ENCODE measurements at places on chromosomes 16 and 17.

- H3K27ac ChIP-seq, result no peak overlapping the region
- H3K36me3 ChIP-seq, result no peaks in the 10 kb centered on the region
- H3K27me3 ChIP-seq, result no peaks in the 10 kb centered on the region
- no peak overlapping the region for H3K4me3 ChIP-seq
- DNase-seq, result peak; percentile 33
- H3K4me1 ChIP-seq, result no peaks in the 10 kb centered on the region
Measured at GRCh38 chr17:77345260-77345910, 204.6 kb downstream of the SEC14L1 start.

- no peaks in the 10 kb centered on the region for H3K4me1 ChIP-seq
- H3K36me3 ChIP-seq, result peaks cover 10% of the 10 kb centered on the region
- no peak overlapping the region for H3K27ac ChIP-seq
- DNase-seq, result no peak
- no peaks in the 10 kb centered on the region for H3K27me3 ChIP-seq
- no peak overlapping the region for H3K4me3 ChIP-seq
Measured at GRCh38 chr17:80316431-80316830, 55.8 kb downstream of the RNF213 start.

DNA sequence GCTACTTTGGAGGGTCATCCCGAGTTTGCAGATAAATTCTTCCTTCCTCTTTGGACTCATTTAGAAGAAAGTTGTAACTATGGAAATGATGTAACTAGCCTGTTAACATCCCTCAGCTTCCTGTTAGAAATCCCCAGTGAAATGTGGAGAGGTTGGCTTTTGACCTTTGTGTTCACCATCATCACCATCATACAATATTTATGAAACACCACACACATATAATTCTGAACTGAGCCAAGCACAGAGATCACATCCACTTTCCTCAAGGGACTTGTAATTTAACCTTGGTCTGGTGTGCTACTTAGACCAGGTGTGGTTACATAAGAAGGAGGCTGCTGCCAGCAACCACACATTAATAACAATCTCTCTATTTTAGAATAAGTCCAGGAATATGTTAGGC, 2.5 kb downstream of the CAPNS2 start:
- no peaks in the 10 kb centered on the region for H3K27me3 ChIP-seq
- no peaks in the 10 kb centered on the region for H3K36me3 ChIP-seq
- no peak overlapping the region for H3K4me3 ChIP-seq
- H3K27ac ChIP-seq, result no peak overlapping the region
- DNase-seq, result no peak

DNA sequence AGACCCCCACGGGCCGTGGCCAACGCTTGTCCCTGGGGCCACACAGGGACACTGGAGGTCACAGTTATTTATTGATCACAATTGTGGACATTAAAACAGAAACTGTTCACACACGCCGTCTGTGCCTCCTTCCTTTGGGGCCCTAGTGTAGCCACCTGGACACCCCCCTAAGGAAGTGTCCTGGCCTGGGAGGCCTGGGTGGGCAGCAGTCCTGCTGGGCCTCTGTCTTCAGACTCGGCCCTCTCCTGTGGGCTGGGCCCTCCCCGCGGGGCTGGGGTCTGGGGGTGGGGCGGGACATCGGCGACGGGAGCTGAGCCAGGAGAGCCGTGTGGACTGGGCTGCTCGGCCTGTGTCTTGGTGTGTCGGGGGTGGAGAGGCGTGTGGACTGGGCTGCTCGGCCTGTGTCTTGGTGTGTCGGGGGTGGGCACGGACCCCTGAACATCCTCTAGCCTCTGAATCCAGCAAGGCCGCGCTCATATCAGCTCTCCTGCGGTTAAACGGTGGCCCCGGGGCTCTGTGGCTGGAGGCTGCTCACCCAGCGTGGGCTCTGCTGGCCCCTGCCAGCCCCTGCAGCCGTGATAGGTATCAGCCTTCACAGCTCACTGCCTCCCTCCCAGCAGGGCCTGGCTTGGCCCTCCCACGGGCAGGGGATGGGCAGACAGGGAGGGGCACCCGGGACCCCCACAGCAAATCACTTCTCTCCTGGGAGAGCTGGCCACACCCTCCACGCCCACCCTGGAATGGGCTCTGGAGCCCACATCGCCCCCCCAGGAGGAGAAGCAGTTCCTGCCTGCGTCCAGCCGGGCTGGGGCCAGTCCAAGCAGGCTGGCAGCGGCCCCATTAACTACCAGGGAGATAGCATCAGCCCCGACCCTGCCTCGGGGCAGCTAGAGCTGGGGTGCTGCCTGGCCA, 1.1 kb upstream of the NHLRC4 start:
- H3K36me3 ChIP-seq, result no peaks in the 10 kb centered on the region
- no peak for DNase-seq

DNA sequence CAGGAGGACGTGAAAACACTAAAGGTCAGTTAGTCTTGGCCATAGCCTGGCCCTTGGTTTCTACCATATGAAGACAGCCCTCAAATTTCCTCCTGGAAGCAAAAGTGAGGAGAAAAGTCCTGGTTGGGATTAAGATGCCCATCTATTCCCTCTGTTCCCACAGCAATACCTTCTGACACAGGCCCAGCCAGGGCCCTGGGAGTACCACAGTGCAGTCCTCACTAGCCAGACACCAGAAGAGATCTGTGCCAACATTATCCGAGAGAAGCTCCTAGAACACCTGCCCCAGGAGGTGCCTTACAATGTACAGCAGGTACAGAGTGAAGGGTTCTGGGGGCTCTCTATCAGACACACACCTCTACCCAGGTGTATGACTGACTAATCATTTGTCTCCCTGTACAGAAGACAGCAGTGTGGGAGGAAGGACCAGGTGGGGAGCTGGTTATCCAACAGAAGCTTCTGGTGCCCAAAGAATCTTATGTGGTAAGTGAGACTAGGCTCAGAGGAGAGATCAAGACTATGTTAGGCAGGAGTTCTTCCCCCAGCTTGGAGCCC, 4.1 kb downstream of the ERAL1 start:
- peaks cover 3% of the 10 kb centered on the region for H3K36me3 ChIP-seq
- H3K27ac ChIP-seq, result no peak overlapping the region
- no peak overlapping the region for H3K4me3 ChIP-seq
- H3K4me1 ChIP-seq, result no peaks in the 10 kb centered on the region
- DNase-seq, result no peak

DNA sequence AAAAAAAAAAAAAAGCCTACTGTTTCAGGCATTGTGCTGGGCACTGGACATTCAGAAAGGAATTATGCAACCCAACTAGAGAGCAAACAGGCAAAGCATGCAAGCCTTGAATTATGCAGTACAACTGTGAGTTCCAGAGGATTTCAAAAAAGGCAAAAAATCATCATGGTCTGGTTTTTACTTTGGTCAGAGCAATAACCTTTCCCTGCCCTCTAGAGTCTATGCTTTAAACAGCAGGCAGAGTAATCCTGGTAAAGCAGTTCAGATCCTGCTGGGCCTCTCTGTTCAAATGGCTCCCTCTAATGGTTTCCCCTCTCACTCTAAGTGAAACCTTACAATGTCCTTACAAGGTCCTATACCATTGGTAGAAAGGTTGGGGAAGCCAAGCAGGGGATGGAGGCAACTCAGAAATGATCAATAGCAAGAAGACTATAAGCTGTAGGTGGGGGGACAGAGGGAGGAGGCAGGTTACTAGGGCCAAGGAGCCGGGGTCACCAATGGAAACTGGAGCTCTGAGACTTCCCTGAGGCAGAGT, 4.6 kb upstream of the TAF15 start:
- H3K36me3 ChIP-seq, result no peaks in the 10 kb centered on the region
- no peak overlapping the region for H3K4me3 ChIP-seq
- no peak for DNase-seq
- no peaks in the 10 kb centered on the region for H3K27me3 ChIP-seq

DNA sequence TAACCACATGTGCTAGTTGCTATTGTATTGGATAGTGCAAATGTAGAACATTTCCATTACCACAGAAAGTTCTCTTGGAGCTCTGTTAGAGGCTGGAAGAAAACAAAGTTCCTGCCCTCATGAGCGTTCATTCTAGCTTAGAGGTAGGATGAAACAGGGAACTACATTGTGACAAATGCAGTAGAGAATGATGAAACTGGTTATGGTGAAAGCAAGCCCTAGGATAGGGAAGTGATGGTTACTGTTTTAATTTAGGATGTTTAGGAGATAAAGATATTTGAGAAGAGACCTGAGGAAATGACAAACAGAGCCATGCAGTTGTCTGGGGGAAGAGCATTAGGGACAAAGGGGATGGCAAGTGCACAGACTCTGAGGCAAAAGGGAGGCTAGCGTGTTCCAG, 50.7 kb downstream of the AATF start:
- no peak for DNase-seq
- H3K4me3 ChIP-seq, result no peak overlapping the region
- H3K27me3 ChIP-seq, result no peaks in the 10 kb centered on the region
- no peak overlapping the region for H3K27ac ChIP-seq
- H3K36me3 ChIP-seq, result peaks cover 27% of the 10 kb centered on the region

GRCh38 chr17:73972056-73972455, 231.4 kb upstream of the RPL38 start:
- H3K27ac ChIP-seq, result no peak overlapping the region
- H3K4me1 ChIP-seq, result no peaks in the 10 kb centered on the region
- no peak for DNase-seq
- no peak overlapping the region for H3K4me3 ChIP-seq

DNA sequence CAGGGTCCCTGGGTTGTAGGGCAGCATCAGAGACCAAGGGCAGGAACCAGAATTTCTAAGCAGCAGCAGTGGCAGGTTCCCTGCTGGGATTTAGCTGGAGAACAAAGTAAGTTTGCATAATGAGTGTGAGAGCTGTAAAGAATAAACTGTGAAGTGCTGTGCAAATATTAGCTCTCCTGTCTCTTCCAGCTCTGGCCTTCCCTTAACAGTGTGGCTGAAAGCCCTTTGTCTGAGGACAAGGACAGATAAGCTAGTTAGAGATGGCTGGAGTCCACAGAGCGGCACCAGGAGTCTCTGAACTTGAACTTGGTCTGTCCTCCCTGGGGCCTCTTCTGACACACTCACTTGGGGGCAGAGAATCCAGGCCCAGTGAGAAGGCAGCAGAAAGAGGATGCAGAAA, 98.2 kb upstream of the WSCD1 start:
- no peaks in the 10 kb centered on the region for H3K27me3 ChIP-seq
- H3K4me3 ChIP-seq, result no peak overlapping the region
- H3K4me1 ChIP-seq, result no peaks in the 10 kb centered on the region
- H3K36me3 ChIP-seq, result no peaks in the 10 kb centered on the region
- no peak for DNase-seq

DNA sequence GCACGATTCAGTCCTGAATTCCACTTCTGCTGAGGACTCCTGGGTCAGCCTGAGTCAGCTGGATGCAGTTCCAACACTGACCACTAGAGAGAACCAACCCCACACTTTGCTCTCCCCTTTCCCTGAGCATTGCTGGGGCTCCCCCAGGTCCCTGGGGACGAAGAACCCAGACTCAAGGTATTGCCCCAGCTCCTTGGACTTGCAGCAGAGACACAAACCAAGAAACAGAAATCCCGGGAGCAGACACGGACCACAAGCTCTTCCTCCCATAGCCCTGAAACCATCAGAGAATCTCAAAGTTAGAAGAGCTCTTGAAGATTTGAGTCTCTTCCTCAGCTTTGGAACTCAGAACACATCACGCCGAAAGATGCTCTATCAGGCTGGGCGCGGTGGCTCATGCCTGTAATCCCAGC, 678 bp upstream of the GH1 start:
- no peak overlapping the region for H3K4me3 ChIP-seq
- no peak overlapping the region for H3K27ac ChIP-seq
- no peaks in the 10 kb centered on the region for H3K36me3 ChIP-seq
- no peaks in the 10 kb centered on the region for H3K4me1 ChIP-seq

GRCh38 chr16:56614549-56614991, 6.2 kb downstream of the MT2A start:
- H3K27me3 ChIP-seq, result no peaks in the 10 kb centered on the region
- no peak overlapping the region for H3K4me3 ChIP-seq
- no peak overlapping the region for H3K27ac ChIP-seq
- peaks cover 29% of the 10 kb centered on the region for H3K4me1 ChIP-seq
- no peaks in the 10 kb centered on the region for H3K36me3 ChIP-seq

DNA sequence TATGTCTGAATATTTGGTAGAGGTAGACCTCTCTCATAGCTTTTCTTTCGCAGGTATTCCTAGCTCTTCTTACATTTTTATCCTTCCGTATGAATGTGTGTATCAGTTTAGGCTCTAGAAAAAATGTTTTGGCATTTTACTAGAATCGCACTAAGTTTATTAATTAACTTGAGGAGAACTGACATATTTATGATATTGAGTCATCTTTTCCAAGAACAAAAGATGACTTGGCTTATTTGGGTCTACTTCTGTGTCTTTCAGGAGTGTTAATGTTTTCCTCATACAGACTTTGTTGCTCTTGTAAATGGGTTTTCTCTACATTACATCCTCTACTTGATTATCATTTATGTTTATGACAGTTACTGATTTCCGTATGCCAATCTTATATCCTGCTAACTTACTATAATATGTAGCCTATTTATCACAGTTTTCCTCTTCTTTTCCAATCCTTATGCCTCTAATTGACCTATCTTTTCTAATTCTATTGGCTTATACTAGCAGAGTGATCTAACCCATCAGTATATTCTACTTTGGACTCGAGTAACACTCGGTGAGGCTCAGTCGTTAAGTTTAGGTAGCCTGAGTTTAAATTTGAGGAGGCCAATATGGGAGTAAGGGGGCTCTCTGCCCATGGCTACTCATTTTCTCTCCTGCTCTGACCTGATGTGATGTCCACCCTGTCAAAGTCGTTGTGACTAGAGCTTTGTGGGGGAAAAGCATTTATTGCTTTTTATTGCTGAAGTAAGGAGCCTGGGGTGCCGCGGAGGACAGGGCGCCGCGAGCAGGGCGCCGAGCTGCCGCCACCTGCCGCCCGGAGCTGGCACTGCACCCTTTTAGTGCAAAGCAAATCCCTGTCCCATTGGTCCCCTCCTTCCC, 20.0 kb downstream of the ST6GALNAC1 start:
- no peak overlapping the region for H3K4me3 ChIP-seq
- peak; percentile 75 for DNase-seq
- no peaks in the 10 kb centered on the region for H3K4me1 ChIP-seq
- H3K36me3 ChIP-seq, result no peaks in the 10 kb centered on the region

GRCh38 chr17:64327201-64327930, 63.3 kb downstream of the PECAM1 start:
- no peaks in the 10 kb centered on the region for H3K36me3 ChIP-seq
- no peak for DNase-seq
- no peaks in the 10 kb centered on the region for H3K27me3 ChIP-seq
- no peaks in the 10 kb centered on the region for H3K4me1 ChIP-seq

DNA sequence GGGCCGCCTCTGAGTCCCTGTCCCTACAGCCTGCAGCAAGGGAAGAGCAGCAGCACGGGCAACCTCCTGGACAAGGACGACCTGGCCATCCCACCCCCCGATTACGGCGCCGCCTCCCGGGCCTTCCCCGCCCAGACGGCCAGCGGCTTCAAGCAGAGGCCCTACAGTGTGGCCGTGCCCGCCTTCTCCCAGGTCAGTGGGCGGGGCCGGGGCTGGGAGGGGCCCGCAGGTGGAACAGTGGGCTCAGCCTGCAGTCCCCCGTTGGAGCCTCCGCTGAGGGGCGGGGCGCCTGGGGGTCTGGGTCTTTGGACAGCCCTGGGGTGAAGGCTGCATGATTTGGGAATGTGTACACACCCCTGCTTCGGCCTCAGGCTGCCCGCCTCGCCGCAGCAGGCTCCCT, 58.6 kb upstream of the PVALEF start:
- H3K4me1 ChIP-seq, result peaks cover 7% of the 10 kb centered on the region
- no peak for DNase-seq
- H3K36me3 ChIP-seq, result peaks cover 9% of the 10 kb centered on the region
- no peak overlapping the region for H3K27ac ChIP-seq
- no peak overlapping the region for H3K4me3 ChIP-seq
- no peaks in the 10 kb centered on the region for H3K27me3 ChIP-seq

GRCh38 chr16:70380248-70380918, 33.7 kb downstream of the DDX19A start:
- H3K27me3 ChIP-seq, result no peaks in the 10 kb centered on the region
- H3K4me3 ChIP-seq, result peak overlapping the region; percentile 63
- peak; percentile 64 for DNase-seq
- H3K4me1 ChIP-seq, result peaks cover 9% of the 10 kb centered on the region
- peak overlapping the region; percentile 47 for H3K27ac ChIP-seq

Measured in right lobe of liver (tissue), 6 donors.